ENCODE measurements at places on chromosomes 11 and 22. TPM values are rescaled to one million over a fixed set of nuclear protein-coding genes. Genes with fewer than 3 reads are reported as not detected.

Gene NRGN
- polyA plus RNA-seq, result 1.8 TPM

GRCh38 chr11:120137187-120137610, 714 bp downstream of the TRIM29 start:
- peak; percentile 56 for DNase-seq

DNA sequence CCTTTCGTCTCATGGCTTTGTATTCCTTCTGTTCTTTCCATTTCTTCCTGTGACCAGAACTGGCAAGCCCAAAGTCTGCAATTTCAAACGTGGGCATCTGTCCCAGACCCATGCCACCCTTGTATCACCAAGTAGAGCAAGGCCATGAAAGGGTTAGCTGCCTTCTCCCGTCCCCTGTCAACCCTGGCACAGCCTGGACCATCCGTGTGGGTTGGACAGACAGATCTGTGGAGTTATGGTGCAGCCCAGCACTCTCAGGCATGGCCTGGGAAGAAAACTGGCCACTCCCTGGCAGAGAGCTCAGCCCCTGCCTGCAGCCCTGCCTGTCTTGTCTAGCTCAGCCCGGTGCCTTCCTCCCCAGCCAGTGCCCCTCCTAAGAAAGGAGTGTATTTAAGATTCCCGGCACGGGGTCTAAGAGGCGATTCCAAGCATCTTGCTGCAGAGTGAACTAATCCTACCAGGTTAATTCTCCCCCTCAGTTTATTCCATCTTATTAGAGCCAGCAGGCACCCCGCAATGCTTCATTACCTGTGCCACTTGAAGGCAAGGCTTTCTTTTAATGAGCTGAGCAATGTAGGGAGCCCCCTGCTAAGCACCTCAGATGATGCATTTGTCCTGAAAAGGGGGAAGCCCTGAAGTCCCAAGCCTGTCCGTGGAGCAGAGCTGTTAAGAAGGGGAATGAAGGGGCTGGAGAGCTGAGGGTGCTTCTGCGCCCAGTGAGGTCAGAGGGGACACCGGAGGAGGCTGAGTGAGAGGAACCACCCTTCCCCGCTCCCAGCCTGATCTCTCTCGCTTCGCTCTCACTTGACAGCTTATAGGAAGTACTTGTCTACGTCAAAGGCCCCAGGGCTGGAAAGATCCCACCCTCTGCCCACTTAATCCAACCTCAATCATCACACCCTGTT, 130.6 kb downstream of the SPATA19 start:
- DNase-seq, result no peak

Gene PDGFB
- polyA plus RNA-seq, result 5.5 TPM

GRCh38 chr11:61297746-61298145, 2.6 kb upstream of the VWCE start:
- DNase-seq, result peak; percentile 78

Gene PGA5
- polyA plus RNA-seq, result not detected

Gene KCNQ1OT1
- under 0.01 TPM for polyA plus RNA-seq

Gene APOL3
- 36.9 TPM for polyA plus RNA-seq

GRCh38 chr11:24246715-24247114, 250.1 kb upstream of the LUZP2 start:
- no peak for DNase-seq

DNA sequence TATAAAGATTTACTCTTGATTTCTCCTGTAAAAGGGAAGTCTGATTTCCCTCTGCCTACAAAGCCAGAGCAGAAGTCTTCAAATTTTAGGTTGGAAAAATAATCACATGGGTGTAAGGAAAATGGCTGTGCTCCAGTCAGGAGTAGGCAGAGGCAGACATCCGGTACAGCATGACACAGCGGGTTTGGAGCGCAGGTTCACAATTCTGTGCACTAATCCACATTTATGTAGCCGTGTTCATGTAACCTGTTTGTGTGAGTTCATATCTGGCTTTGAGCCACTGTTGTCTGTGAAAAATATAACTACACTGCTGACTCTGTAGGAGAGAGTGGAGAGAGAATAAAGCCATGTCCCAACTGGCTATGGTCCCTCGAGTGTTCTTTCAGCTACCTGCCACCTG, 248.0 kb downstream of the CASP12 start:
- no peak for DNase-seq

Gene FIBP
- 54.4 TPM for polyA plus RNA-seq

GRCh38 chr11:96390488-96390792, 627 bp downstream of the JRKL start:
- no peak for DNase-seq

- no peak for DNase-seq
Observed at GRCh38 chr11:121131656-121132055, 30.6 kb downstream of the TECTA start.

- DNase-seq, result no peak
Observed at GRCh38 chr11:6650980-6651379, 4.6 kb downstream of the DCHS1 start.

Gene CACNA1I
- 0.95 TPM for polyA plus RNA-seq

Gene MRGPRE
- not detected for polyA plus RNA-seq

Gene APOL5
- not detected for polyA plus RNA-seq

DNA sequence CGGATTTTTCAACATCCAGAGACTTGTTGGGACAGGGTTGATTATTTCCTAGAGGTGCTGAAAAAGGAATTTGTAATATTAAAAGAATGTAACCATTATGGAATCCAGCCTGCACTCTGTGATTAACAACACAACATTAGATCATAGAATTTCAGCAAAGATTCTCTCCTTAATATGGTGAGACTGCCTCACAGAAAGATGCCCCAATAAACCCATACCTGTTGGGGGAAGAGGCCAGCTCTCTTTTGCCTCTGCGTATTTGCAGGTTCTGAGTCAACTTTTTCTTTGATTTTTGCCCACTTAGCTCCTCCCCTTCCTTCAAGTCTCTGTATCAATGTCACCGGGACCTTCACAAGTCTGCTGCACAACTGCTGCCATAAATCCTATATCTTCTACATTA, 12.4 kb upstream of the MTMR3 start:
- DNase-seq, result no peak

- DNase-seq, result no peak
Observed at GRCh38 chr11:70944636-70945035, 307.7 kb downstream of the SHANK2 start.

- no peak for DNase-seq
Observed at GRCh38 chr22:40694411-40694810, 15.1 kb downstream of the MCHR1 start.

- DNase-seq, result no peak
Observed at GRCh38 chr11:129226207-129226798, 34.2 kb upstream of the ARHGAP32 start.

GRCh38 chr22:48044487-48045060, 1282.1 kb downstream of the TBC1D22A start:
- DNase-seq, result no peak

Gene GSTT2B
- not detected for polyA plus RNA-seq

Gene CENATAC
- polyA plus RNA-seq, result 5.3 TPM

DNA sequence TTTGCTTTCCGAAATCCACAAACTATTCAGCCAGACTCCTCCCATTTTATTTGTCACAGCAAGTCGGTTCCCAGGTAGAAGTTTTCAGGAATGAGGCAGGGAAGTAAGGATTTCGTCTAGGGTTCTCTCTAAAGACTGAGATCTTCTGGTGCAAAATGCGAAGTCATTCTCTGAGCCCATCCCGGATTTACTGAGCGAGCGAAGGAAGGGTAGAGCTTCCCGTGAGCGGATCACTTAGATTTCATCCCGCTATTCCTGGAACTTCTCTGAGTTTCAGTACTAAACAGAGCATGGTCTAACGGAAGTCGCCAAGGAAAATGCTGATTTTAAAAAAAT, 3.1 kb upstream of the CALCA start:
- no peak for DNase-seq

DNA sequence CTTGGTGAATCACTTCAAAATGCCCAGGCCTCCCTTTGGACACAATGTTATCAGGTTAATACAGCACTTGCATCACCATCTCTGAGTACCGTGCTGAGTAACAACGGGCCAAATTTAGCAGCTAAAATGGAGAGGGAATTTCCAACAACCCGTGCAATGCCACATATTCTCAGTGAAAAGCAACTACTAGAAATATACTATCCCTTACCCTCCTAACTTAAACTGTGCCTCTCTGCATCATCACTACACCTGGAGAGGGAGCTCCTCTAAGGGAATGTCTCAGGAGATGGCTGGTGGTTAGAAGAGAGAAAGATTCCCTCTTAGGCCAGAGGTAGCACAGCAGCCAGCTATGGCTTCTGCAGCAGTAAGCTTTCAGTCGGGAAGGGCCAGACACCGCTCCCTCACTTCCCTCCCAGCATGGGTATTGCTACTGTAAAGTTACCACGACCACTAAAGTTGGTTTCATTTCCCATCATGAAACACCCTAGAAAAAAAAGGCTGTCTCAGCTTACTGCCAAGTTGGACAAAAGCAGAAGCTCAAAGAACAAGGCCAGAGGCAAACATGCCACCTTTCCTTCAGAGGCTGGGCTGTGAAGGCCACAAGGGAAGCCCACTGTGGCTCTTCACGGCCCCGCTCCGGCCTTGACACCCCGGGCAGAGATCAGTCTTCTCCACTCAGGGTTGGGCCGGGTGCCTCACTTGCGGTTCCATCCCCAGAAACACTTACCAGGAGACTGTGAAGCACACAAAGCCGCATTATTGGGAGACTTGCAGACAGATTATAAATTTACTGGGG, 3.9 kb downstream of the MAML2 start:
- DNase-seq, result peak; percentile 72

Gene CHRM1
- not detected for polyA plus RNA-seq

DNA sequence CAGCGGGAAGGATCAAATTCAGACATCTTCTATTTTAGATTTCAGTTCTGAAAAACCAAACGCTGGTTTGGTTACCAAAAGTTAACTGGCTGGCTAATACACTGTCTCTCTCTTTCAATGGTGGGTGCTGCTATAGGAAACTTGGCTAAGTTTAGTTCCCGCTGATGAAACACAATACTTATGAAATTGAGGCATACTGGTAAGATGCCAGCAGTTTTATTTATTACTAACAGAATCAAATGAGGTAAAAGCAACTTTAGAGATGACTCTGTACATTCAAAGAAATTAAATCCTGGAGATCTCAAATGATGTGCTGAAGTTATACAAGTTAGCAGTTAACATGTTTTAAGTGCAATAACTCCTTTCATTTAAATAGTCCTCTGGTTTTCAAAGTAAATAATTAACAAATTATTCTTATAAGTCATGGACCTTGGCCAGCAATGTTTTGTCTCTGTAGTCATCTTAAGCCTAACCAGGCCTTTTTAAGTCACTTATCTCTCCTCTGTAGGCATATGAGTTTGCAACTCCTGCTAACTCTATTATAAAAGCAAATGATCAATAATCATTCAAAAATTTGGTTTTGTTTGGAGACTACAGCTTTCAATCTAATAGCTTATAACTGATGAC, 54.8 kb downstream of the PAK1 start:
- DNase-seq, result no peak

DNA sequence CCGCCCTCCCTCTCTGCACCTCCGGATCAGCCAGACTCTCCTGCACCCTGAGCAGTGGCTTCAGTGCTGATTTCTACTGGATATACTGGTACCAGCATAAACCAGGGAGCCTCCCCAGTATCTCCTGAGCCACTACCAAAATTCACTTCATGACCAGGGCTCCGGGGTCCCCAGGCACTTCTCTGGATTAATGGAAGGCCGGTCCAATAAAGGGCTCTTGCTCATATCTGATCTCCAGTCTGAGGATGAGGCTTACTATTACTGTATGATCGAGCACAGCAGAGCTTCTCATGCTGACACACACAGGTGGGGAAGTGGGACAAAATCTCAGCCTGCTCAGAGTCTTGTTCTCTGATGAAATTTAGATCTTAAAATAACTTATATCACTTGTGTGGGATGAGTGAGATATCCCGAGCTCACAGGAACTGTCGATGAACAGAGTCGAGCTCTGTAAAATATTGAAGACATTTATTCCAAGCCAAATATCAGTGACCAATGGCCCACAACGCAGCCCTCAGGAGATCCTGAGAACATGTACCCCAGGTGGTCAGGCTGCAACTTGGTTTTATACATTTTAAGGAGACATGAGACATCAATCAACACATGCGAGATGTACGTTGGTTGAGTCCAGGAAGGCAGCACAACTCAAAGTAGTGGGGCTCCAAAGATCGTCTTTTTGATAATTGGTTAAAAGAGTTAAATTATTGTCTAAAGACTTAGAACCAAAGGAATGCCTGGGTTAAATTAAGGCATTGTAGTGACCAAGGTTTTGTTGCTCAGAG, 93.0 kb upstream of the TOP3B start:
- no peak for DNase-seq

Gene GPR83
- polyA plus RNA-seq, result not detected

- DNase-seq, result peak; percentile 92
Observed at GRCh38 chr11:102317099-102317767, at the start of gene BIRC3. BIRC3 (plus strand) TSS chr11:102317484; CDS start chr11:102324510, 7,026 bp downstream.

Gene OR51B5
- polyA plus RNA-seq, result not detected

Gene CHADL
- 0.46 TPM for polyA plus RNA-seq

DNA sequence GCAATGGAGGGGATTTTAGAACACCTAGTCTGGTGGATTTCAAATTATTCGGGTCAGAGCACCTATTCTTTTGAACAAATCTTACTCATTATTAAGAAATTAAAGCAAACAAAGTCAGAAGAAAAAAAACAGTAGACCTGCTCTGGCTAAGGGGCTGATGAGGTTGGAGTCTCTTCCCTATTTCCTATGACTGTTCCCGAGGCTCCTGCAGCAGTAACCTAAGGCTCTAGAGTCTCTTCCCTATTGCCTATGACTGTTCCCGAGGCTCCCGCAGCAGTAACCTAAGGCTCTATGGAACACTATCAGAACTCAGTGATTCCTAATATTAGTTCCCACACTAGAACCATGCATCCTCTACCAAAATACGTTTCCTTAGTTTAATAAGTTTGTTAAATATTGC, 607.9 kb downstream of the NTM start:
- no peak for DNase-seq

GRCh38 chr11:70137383-70137782, 59.3 kb downstream of the ANO1 start:
- no peak for DNase-seq

GRCh38 chr11:102144357-102145355, 34.4 kb downstream of the YAP1 start:
- DNase-seq, result no peak

GRCh38 chr11:104799251-104799650, 99.0 kb downstream of the CASP12 start:
- no peak for DNase-seq

- DNase-seq, result no peak
Observed at GRCh38 chr11:13029872-13030271, 20.8 kb downstream of the RASSF10 start.

Gene ST14
- polyA plus RNA-seq, result 109 TPM

DNA sequence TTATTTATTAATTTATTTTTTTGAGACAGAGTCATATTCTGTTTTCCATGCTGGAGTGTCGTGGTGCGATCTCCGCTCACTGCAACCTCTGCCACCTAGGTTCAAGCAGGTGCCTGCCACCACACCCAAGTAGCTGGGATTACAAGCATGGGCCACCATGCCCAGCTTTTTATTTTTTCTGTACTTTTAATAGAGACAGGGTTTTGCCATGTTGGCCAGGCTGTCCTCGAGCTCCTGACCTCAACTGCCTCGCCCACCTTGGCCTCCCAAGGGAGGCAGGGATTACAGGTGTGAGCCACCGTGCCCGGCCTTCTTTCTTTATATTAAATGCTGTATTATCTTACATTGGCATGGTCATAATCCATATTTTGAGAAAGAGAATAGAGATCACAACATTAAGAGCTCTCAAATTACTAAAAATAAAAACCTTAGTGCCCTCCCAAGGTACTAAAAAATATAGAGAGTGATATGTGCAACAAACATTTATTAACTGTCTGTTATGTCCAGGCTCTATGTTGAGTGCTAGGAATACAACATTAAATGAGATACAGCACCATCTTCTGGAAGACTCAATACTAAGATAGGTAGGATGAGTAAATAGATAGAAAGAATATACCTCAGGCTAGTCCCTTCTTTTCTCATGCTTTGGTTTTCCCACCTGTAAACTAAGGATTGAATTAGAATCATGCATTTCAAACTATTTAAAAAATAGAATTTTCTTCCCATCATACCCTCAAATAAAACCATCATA, 84.1 kb downstream of the BBOX1 start:
- no peak for DNase-seq
